ENCODE measurements at places on chromosomes 11 and 22. TPM values are rescaled to one million over a fixed set of nuclear protein-coding genes. Genes with fewer than 3 reads are reported as not detected.

GRCh38 chr22:47225931-47226633 is 463.6 kb downstream of the TBC1D22A start:
- DNase-seq, result no peak

DNA sequence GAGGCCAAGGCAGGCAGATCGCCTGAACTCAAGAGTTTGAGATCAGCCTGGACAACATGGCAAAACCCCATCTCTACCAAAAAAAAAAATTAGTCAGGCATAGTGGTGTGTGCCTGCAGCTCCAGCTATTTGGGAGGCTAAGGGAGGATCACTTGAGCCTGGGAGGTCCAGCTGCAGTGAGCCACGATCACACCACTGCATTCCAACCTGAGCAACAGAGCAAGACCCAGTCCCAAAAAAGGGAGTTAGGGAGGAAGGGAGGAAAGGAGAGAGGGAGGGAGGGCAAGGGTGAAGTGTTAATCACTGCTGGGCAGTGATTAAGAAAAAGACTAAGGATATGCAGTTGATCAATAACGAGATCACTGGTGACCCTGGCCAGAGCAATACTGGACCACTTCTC is 56.0 kb upstream of the APOA1 start:
- no peak for DNase-seq

- DNase-seq, result no peak
These were observed 28.8 kb downstream of the FLRT1 start for GRCh38 chr11:64064374-64065140.

- DNase-seq, result peak; percentile 18
These were observed 107.3 kb upstream of the FGF3 start for GRCh38 chr11:69926376-69927050.

DNA sequence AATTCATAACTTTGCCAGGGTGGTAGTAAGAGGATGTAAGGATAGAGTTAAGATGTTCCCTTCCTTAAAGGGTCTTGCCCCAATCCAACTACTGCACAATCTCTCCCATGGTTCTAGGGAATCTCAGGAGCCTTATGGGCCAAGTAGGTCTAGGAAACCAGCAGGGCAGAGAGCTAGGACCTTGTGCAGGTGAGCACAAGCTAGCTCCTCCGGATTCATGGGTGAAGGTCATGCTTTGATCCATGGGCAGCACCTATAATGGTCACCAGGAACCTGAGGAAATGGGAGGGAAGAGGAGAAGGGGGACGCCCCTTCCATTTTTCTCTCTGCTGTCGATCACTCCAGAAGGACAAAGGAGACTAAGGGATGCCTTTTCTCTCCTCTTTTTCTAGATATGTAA is 16.8 kb downstream of the KCNJ11 start:
- no peak for DNase-seq

- DNase-seq, result peak; percentile 8
These were observed 32.9 kb downstream of the OR52E1 start for GRCh38 chr11:5102246-5102645.

DNA sequence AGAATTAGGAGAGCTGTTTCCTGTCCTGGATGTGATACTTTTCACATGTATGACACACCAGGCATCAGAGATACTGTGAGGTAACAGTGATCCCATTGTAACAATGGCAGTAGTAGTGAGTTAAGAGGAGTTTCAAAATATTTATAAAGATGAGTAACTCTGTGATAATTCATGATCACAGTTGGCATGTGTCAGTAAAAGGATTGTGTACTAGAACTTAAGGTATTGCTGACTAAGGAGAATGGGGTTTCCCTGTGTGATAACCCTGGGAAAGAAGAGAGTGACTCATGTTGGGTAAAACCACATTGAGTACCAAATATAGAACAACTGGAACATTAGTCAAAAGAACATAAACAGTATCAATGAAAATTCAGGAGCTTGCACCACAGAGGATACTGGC is 22.9 kb upstream of the SLC5A1 start:
- DNase-seq, result no peak

- no peak for DNase-seq
These were observed 104.7 kb upstream of the RRM1 start for GRCh38 chr11:3989921-3990290.

DNA sequence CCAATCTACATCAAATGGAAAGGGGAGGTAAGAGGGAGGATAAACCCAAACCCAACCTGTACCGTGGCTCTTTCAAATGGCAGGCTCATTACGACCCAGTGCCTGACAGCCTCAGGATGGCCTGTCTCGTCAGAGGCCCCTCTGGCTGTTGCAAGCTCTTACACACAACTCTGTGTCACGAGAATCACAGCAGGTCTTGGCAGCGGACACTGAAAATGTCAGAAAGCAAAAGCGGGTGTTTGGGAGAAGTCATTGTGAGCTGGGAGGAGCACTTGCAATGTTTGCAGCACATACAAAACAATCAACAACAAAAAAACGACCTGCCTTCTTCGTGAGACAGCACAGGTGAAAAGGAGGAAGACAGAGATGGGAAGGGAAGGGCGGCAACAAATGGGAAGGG is 248.1 kb downstream of the OPCML start:
- no peak for DNase-seq

DNA sequence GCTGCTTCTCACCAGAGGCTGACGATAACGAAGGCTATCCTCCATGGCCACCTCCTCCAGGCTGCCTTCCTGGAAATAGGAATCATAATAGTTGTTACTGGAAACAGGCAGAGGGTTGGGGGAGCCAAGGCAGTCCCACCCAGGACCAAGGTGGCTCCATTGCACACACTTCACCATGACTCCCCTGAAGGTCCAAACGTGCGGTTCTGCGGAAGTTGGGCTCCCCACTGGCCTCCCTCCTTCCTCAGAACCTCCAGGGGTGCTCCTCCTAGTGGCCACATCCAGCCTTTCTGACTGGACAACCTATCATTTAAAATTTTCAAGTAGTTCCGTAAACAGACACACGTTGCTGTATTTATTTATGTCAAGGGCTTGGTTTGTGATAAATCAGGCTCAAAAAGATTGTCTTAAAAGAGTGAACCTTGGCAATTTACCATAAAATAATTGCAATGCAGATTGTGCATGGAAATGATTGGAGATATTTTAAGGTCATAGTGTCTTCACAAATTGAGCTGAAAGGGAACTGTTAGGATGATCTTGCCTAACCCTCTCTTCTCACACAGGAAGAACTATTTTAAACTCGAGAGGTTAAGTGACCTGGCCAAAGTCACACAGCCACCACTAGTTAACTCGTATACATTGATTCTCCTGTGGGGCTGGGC is 1.4 kb upstream of the TCN2 start:
- peak; percentile 41 for DNase-seq

- DNase-seq, result no peak
These were observed 465 bp downstream of the MAPK1 start for GRCh38 chr22:21866833-21867527.

- peak; percentile 82 for DNase-seq
These were observed 1.6 kb upstream of the BCR start for GRCh38 chr22:23178512-23179254.

DNA sequence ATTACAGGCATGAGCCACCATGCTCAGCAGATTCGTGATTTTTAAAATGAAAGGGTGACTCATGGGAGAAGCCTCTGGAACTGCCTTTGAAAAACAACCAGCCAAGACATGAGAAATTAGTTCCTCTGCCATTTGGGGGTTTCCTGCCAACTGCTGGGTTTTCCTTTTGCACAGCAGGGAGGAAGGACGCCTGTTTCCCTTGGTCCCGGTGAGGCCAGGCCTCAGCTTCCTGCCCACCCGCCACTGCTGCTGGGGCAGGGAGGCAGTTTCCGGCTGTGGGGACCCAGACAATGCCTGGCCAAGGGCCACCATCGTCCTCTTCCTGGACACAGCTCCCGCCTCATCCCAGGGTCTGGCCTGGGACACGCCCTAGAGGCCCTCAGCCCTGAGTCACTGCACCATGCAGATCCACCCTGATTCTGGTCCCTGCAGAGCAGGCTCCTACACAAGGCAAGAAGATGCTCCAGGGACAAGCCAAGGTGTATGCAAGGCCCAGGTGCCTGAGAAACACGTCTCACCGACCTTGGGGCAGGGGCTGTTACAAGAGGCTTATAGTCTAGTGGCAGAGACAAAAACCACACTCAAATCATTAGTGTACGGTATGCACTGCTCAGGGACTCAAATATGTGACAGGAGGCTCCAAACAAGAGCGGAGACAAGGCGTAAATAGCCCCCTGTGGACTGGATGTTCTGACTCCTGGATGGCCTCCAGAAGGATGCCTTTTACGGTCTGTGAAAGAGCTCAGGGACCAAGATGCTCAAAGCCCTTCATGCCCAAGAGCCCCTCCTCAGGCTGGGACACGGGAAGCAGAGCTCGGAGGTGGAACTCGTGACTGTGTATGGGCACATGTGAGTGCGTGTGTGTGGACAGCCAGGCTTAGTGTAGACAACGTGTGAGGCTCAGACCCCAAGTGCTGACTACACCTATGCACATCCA is 10.0 kb downstream of the PPM1F start:
- DNase-seq, result peak; percentile 94

- no peak for DNase-seq
These were observed 1127.1 kb upstream of the CNTN5 start for GRCh38 chr11:97893612-97894011.

- no peak for DNase-seq
These were observed 36.6 kb upstream of the NRIP3 start for GRCh38 chr11:9040410-9040809.

DNA sequence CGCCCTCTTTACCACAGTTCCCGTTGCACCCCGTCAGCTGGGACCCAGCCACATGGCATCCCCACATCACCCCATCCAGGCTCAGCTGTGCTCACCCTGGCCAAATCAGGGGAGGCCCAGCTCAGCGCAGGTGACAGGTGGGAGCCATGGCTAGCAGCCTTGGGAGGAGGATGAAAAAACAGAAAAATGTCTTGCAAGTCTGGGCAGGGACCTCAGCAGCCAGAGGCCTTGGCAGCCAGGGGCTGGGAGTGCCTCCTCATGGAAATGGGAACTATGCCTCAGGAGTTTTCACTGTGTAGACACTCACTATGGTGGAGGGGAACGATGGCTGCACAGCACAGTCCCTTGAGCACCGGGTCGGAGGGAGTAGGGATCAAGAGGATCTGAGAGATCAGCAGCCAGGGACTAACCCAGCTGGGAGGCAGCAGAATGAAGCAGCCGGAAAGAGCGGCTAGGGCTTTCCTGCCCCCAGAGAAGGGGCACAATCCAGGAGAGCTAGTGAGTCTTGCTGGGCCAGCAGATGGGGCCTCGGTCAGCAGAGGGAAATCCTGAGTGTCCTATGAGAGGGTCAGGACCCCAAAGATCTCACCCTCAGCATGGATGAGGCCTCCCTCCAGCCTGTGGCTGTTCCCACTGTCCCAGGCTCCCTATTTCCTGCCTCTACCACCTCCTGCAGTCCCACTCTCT is 6.2 kb upstream of the FTH1 start:
- no peak for DNase-seq

GRCh38 chr11:90251599-90251998 is 28.8 kb upstream of the CHORDC1 start:
- no peak for DNase-seq

DNA sequence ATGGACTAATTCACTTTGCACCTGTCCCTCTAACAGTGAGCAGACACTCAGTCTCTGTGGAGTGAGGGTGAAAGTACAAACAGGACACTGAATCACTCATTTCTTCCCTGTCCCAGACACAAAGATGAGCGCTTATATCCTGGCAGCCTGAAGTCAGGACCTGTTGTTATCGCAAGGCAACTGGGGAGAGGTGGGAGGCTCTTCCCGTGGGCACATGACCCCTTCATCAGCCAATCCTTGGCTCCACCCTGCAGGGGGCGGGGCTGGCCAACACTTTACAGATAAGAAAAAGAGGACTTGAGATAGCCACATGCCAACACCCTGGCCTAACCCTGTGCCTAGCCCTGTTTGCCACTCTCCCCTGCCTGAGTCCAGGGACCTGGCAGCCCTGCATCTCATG is 29.5 kb upstream of the TESMIN start:
- no peak for DNase-seq

- DNase-seq, result peak; percentile 7
These were observed 16.6 kb upstream of the MS4A6E start for GRCh38 chr11:60310407-60310998.

DNA sequence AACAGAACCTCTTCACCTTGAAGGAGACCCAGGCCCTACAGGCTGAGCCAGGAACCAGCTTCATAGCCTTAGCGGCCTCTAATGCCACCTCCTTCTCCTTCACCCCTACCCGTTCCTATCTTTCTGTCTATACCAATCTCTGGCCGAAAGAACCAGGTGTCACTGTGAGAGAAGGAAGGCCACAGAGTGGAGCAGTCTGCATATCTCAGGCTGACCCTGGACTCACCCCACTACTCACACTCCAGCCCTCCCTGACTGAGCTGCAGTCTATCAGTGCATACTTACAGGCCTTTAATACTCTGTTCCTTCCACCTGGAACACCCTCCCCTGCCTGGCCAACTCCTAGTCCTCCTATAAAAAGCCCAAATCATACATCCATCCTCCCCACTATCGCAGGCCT is 32.7 kb downstream of the ARAP1 start:
- peak; percentile 11 for DNase-seq

- DNase-seq, result no peak
These were observed 18.0 kb downstream of the RANGAP1 start for GRCh38 chr22:41267958-41268357.

- DNase-seq, result no peak
These were observed 53.1 kb upstream of the SEPTIN5 start for GRCh38 chr22:19661156-19661555.

DNA sequence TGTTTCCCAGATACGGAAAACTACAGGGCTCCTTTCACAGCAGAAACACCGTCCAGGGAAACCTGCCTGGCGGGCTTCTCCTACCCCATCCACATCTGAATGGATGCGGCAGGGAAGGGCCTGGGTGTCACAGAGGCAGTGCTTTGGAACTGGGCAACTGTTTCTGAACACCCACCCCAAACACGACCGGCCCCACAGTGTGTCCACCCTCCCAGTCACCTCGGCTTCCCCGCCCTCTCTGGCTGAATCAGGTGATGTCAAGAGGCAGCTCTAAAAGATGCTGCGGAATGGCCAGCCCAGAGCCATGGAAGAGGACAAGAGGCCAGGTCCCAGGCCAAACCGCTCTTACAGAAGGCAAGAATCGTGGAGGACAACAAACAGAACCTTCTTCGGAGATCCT is 22.0 kb downstream of the IFT27 start:
- no peak for DNase-seq

Gene MPPED2
- 12.9 TPM for total RNA-seq

Gene FOLR1
- total RNA-seq, result 41.2 TPM

Gene CALCB
- 0.22 TPM for total RNA-seq

Gene ZBTB16
- total RNA-seq, result 126 TPM

Gene DTX4
- 21.8 TPM for total RNA-seq

Gene NPAT
- total RNA-seq, result 17.6 TPM

Gene CRYBB3
- total RNA-seq, result not detected

Gene SIK3
- total RNA-seq, result 50.7 TPM

Gene TSPAN32
- 6.1 TPM for total RNA-seq

Gene YPEL1
- 6.1 TPM for total RNA-seq

Gene CATSPERZ
- total RNA-seq, result not detected

Gene DGAT2
- total RNA-seq, result 1.4 TPM

Gene GDPD4
- not detected for total RNA-seq

Gene P2RX3
- total RNA-seq, result not detected

Gene CADM1
- 33.5 TPM for total RNA-seq

Gene CNIH2
- 0.63 TPM for total RNA-seq

Gene P2RY2
- total RNA-seq, result 9.7 TPM

Gene C11orf52
- total RNA-seq, result 27.8 TPM
